Stimulated activated CD4-positive, alpha-beta T cell treated with anti-CD3 and anti-CD28 coated beads, Interleukin-15, amount 100 ng/mL, for 1 hour (primary cell): ENCODE measurements at places on chromosomes 13 and 19.

DNA sequence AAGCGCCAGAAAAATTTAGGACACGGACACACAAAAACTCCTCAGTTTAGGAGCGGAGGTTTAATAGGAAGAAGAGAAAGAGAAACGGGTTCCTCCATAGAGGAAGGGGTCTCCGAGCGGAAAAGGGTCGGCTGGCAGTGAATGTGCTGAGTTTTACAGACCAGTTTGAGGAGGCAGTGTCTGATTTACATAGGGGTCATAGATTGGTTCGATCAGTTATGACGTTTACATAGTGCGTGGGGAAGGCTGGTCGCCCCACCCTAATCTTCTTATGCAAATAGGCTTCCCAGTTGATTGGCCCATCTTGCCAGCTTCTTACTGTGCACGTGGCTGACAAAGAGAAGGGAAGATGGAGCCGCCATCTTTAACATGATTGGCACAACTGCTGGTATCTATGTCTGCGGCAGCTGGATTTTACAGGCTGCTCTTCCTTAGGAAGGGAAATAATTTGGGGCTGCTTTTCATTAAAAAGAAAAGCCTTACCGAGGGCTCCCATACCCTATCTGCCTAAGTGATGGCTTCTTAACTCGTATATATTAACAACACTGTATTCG, 1.2 kb upstream of the ZNF225 start:
- no peak for DNase-seq

- no peak for DNase-seq
Measured at GRCh38 chr13:66926200-66926850, 303.8 kb downstream of the PCDH9 start.

GRCh38 chr19:35509018-35509652, 4.3 kb downstream of the DMKN start:
- no peak for DNase-seq

DNA sequence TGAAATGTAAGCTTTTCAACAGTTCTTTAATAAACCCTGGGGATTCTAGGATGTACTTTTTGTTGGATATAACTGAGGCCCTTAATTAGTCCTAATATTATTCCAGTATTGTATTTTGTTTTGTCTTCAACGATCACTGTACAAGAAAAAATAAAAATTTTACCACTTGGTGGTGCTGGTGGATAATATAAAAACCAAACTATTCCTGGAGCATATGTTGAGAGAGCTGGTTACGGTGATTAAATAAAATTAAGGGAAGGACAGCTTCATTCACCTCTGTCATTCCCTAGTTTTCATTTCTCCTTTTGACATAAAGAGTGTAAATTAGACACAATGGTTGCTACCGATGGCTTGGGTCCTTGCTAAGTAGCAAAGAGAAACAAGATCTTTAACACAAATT, 598.6 kb upstream of the PCDH20 start:
- DNase-seq = no peak

GRCh38 chr19:45419396-45419795, 4.3 kb downstream of the ERCC1 start:
- DNase-seq = no peak

GRCh38 chr13:44298314-44298713, 75.3 kb upstream of the SERP2 start:
- DNase-seq = no peak

GRCh38 chr13:41383386-41383785, 72.3 kb downstream of the NAA16 start:
- DNase-seq = no peak

- DNase-seq = no peak
Measured at GRCh38 chr19:40705950-40706619, 10.6 kb downstream of the COQ8B start.

- DNase-seq = no peak
Measured at GRCh38 chr13:95505265-95505664, 47.3 kb upstream of the CLDN10 start.

DNA sequence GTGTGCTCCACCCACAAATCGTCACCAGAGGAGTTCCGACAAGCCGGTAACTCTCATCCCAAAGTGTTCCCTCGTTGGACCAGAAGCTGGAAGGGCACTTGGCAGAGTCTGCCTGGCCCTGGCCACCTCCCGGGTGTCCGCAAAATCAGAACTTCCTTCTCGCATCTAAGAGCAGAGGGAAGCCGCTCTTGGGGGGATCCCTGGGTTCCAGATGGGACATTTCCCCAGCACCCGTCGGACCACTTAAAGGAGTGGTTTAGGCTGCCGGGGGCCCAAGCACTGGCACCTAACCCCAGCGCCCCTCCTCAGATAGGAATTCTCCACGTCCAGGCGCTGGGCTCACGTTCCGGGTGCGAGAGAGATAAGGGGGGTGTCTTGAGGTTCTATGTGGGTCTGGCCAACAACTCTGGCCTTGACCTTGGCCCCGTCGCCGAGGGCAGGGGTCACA, 857 bp upstream of the MAP2K7 start:
- DNase-seq = no peak
